Activated CD8-positive, alpha-beta memory T cell treated with anti-CD3 and anti-CD28 coated beads, Interleukin-2, amount 10 ng/mL, durations not matched to agents 7 days and 5 days (primary cell): ENCODE measurements at places on chromosomes 2 and 18. TPM values are rescaled to one million over a fixed set of nuclear protein-coding genes. Genes with fewer than 3 reads are reported as not detected.

DNA sequence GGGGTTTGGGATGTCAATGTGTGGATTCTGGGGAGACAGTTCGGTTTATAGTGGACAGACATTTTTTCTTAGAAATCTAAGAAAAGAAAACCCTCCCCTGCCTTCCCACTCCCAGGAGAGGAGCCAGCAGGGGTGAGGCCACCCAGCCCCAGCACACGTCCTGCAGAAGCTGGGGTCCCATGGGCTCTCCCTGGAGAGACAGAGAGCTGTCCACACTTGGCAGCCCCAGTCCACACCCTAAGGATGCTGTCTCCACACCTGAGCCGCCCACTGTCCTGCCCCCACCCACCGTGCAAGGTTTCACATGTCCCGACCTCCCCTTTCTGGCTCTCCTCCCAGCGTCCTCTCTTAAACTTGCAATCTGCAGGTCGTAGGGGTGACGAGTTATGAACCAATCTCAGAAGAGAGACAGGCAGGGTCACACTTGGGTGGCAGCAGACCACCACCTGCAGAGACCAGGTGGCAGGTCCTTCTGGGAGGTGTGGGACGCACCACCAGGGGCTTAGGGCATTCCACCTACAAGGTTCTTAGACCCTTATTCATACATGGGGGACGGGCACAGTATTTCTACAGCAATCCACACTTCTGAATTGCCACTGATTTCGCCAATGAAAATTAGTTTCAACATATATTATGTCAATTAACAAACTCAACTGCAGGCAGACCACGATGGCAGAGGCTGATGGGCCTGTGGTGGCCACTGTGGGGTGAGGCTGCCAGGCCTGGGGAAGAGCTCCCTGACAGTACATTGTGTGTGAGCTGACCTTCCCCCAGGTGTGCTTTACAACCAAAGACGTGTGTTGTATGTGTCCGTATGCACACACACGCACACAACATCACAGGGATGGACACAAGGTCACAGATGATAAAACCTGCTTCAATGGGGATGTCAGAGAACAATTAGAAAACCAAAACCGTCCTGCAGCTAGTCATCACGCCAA is 158.5 kb downstream of the TPO start:
- H3K4me3 ChIP-seq, result no peak overlapping the region
- no peak for DNase-seq
- H3K27ac ChIP-seq, result no peak overlapping the region
- H3K36me3 ChIP-seq, result peaks cover 6% of the 10 kb centered on the region
- peaks cover 5% of the 10 kb centered on the region for H3K27me3 ChIP-seq
- H3K4me1 ChIP-seq, result no peaks in the 10 kb centered on the region

Gene PRKAG3
- total RNA-seq, result not detected

Gene DNAJC27
- 6.5 TPM for total RNA-seq

DNA sequence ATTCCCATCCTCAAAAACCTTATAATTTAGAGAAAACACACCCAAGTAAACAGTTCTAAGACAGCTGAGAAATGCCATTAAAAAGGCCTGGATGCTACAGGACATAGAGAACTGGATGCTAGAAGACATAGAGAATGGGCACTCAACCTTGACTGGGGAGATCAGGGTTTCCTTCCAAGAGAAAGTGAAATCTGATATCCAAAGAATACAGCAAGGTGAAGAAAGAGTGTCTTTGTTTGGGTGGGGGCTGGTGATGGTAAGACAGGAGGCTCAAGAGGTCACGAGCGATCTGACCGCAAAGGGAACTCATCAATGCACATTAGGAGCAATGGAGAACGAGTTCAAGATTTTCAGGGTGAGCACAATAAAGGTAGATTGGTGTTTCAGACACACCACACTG is 31.6 kb downstream of the EPB41L3 start:
- DNase-seq, result no peak
- no peak overlapping the region for H3K27ac ChIP-seq
- no peaks in the 10 kb centered on the region for H3K27me3 ChIP-seq
- H3K4me1 ChIP-seq, result no peaks in the 10 kb centered on the region
- no peaks in the 10 kb centered on the region for H3K36me3 ChIP-seq

Gene DOK6
- not detected for total RNA-seq

DNA sequence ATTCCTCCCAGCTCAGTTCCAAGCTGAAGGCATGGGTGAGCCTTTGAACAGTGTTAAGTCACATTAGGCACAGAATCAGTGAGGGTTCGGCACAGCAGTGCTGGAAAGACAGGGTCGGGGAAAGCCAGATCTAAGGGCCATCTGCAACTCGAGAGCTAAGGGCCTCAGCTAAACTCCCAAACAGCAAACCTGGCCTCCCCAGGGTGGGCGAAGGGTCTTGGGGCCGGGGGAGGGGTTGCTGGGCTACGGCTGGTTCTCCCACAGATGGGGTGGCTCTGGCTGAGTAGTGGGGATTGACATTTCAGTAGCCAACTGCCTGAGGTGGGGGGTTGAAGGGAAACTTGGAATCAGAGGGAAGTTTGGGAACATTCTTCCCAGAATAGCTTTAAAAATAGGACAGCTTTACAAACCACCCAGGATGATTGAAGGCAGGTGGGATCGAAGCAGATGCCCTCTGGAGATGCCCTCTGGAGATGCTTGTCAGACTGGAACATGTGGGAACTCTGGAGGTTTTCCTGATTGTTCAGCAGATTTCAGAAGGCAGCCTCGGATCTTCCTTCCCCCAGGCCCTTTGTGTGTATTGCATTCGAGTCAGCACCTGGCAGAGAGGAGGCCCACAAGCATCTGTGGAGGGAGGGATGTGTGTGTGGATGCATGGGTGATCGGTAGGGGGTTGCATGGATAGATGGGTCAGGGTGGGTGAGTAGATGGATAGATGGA is 156.4 kb downstream of the SMAD7 start:
- peaks cover 3% of the 10 kb centered on the region for H3K27me3 ChIP-seq
- DNase-seq, result no peak
